ENCODE measurements at places on chromosomes 1 and 21.

- DNase-seq: no peak
Measured at GRCh38 chr1:69982992-69983391, 222.4 kb downstream of the LRRC40 start.

DNA sequence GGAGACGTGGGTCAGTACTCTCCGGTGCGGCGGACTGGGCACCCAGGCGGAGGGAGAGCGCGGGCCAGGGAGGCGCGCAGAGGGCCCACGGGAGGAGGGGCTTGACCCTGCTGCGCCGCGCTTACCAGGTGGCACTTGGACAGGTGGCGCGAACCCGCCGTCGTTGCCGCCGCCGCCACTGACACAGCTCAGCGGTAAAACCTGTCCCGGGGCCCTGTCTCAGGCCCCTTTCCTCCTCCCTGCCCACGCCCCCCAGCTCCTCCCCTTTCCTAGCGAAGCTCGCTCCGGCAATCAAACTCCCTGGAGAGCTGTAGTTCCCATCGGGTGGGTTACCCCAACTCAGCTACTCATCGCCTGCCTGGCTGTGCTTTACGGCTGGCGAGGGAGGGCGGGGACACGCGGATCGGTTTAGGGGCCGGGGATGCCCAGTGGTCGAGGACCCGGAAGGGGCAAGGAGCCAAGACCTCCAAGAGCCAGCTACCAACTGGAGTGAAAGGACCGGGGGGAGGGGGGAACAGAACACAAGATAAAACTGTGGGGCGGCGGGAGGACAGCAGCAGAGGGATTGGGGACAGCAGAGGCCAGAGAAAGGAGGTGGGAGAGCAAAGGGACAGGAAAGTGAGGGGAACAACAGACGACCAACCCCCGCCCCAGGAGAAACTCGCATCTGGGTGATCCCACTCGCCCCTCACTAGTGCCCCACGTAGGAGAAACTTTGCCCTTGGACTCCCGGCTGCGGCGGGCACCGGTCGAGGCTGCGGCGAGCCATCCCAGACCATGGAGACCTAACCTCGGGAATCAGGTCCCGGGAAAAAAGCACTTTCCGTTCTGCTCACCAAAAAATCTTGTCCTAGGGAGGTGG, 2.9 kb downstream of the GFI1 start:
- no peak for DNase-seq

DNA sequence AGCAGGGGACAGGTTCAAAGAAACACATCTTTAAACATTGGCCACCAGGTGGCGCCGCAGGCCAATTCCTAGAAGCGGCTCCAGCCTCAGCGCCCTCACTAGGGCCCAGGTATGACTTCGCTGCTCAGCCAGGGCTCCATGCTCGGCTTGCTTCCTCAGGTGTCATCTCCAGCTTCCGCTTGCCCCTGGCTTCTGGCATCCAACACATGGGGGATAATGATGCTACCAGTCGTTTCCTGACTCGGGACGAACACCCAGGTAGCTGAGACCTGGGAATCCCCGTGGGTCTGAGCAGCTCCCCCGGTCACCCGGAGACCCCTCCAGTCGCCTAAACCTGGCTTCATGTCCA, 8.5 kb upstream of the MEX3A start:
- no peak for DNase-seq

DNA sequence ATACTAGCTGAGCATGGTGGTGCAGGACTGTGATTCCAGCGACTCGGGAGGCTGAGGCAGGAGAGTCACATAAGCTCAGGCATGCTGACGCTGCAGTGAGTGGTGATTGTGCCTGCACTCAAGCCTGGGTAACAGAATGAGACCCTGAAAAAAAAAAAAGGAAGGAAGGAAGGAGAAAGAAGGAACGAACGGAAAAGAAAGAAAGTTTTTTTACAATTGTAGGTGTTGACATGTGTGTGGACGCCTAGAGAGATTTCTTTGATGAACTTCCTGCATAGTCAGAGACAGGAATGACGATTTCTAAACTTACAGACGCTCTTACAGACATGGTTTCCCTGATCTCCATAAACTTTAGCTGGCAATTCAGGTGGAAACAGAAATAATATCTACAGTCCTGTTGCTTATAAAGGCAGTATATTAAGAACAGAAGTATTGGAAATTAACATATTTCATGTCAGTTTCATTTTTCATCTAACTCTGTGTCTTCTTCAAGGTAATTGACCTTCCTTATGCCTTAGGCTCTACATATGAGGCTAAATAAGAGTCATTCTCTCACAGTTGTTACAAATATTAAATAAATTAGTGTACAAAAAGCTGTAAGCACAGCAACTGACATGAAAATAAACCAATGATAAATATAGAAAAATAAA, 4.1 kb downstream of the SAMSN1 start:
- no peak for DNase-seq

GRCh38 chr1:241423541-241424479, 66.8 kb upstream of the RGS7 start:
- DNase-seq: no peak

DNA sequence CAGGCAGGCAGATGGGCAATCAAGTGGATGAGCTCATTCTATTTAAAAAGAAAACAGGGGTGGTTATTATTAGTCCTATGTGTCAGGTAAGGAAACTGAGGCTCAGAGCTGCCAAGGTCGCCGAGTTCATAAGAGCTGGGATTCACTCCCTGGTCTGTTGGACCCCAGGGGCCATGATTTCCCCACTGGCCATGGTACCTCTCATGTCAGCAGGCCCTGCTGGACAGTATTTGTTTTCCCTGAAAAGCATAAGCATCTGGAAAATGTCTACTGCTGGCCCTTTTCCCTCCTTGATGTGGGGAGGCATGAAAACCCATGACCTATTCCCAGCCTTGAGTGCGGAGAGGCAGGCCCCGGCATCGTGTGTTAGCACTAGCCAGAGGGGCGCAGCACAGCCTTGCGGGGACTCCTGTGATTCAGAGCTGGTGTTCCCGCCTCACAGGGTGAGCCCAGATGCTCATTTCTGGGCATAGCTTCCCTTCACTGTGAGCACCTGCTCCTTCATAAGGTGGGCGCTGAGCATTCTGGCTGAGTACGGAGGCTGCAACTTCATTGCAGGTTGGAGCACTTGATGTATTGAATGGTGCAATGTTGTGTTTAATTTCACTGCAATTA, 617.5 kb downstream of the PTPRU start:
- no peak for DNase-seq

DNA sequence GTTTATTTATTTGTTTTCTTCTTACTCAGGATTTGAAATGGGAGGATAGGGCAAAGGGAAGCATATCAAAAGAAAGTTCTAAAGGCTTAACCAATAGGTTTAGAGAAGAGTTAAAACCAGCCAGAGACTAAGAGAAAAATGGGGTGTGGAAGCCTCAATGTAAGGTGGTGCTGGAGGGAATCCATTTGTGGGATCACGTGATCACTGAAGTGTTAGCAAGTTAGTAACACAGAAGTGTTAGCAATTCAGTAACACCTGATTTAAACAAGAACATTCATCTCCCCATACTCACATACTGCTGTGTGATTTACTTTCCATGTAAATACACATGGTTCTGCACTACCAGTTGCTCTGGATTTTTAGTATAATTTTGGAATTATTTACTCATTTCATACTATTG, 451.2 kb downstream of the DISC1 start:
- no peak for DNase-seq

- DNase-seq: peak; percentile 56
Measured at GRCh38 chr1:16612332-16613172, 812 bp downstream of the NBPF1 start.

DNA sequence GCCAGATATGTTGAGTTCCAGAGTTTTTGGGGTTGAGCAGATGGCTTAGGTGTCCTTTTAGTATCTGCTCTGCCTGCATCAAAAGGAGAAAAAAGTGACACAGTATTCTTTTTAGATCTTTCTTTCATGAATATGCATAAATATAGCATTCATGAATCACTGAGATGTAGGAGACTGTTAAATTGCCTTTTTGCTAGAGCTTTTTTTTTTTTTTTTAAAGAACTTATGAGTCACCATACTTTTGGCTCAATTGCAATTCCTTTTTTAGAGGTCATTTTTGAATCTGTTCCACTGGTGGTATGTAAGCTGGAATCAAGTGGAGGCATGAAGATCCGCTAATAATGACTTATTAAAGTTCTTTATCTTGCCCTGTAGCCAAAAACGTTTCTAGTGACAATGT, 480.9 kb upstream of the ZRANB2 start:
- DNase-seq: no peak

DNA sequence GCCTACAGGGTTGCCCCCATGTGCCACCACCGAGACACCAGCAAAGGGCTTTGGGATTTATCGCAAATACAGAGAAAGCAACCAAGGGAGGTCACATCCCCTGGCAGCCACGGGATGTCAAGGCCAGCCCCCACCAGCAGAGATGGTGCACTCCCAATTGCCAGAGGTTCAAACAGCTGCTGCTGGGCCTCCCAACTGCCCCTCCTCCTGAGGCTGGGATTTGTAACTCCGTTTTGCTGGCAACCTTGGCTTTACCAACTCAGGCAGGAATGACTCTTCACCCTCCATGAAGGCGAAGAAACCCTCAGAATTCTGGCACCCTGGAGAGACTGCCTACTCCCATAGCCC, 11.6 kb downstream of the TMEM53 start:
- DNase-seq: no peak

GRCh38 chr1:87951852-87952251, 623.2 kb downstream of the LMO4 start:
- DNase-seq: no peak

DNA sequence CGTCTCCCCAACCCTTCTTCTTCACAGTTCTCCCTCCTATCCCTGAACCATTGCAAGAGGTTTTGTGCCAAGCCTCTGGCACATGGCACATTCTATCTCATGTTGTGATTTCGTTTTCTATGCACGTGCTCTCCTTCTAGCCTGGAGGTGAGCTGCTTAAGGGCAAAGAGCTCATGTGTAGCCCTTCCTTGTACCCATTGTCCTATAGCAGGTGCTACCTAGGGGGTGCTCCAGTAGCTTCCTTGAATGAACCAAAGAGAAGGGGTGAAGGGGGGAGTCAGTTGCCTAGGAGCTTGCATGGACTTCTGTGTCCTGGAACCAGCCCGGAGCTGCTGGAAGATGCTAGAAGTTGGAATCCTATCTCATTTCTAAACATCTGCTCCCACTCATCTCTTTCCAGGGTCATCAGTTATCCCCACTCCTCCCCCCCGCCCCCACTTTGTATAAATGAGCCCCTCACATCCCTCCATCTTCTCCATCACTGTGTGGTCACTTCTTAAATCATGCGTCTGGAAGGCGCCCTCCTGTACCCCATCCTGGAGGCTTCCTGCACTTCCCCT, 535 bp upstream of the DISC1 start:
- no peak for DNase-seq

- no peak for DNase-seq
Measured at GRCh38 chr1:98792123-98792522, 130.6 kb downstream of the SNX7 start.

DNA sequence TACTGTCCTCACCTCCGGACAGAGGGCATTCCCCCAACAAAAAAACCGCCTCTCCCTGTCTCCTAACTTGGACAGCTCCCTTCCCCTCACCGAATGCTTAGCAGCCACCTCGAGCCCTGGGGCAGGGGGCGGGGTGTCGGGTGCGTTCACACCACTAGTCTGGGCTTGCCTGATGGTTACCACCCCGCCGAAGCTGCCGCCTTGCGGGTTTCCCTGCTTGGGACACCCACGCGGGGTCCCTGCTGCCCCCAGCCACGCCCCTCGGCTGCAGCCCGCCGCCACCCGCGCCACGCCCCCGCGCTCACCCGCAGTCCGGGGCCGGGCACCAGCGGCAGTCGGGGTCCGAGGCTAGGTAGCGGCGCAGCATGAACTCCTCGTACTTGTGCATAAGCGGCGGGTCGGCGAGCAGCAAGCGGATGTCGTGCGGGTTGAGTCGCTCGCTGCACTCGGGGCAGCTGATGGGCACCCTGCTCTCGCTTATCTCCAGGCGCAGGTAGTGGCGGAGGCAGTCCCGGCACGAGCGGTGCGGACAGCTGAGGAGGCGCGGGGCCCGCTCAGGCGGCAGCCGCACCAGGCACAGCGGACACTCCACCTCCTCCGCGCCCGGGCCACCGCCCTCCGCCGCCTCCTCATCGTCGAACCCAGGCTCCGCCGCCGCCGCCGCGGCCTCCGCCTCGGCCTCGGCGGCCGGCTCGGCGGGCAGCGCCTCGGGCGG, 706 bp downstream of the RNF19B start:
- no peak for DNase-seq

GRCh38 chr1:154166207-154166606, 11.3 kb upstream of the NUP210L start:
- DNase-seq: no peak

DNA sequence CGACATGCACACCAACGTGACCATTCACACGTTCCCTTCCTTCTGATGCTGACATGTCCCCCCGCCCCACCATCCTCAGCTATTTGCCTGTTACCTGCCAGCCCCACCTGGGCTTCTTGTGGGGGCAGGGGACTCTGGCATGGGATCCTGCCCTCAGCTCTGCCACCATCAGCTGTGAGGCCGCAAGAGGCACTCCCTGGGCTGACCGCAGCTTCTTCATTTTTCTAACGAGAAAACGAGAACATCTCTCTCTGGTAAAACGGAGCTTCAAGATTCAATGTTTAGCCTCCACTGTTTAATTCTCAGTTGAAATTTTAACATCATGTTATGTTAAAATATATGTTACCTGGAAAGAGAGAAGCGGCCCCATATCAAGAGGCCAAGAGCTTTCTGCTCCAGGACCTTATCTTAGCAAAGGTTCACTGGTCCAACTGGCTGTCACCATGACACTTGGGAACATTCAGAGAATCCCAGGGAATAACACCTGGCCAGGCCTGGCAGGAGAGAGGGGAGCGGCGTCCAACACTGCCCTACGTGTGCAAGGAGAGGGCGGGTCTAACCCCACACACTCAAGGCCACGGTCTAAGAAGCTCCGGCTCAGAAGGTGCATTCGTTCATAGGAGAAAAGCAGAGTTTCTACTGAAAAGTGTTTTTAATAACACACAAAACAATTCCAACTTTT, 51.3 kb downstream of the HLCS start:
- no peak for DNase-seq

DNA sequence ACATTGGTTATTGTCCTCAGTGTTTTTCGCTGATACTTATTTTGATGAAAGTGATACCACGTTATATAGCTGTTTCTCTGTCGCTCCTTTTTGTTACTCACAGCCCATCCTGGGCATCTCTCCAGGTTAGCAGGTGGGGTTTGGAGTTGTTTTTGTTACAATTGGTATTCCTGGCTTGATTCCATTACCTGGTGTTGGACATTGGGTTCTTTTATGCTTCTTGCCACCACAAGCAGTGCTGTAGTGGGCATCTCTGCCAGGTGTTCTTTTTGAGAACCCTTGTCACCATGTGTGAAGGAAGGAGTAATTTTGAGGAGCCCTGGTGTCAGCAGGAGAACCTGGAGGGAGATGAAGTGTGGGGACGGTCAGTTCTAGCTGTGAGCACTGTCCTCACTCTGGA, 47.5 kb upstream of the PWP2 start:
- no peak for DNase-seq

- no peak for DNase-seq
Measured at GRCh38 chr1:93671099-93671621, 10.5 kb downstream of the BCAR3 start.

GRCh38 chr1:36731226-36732014, 248.7 kb upstream of the CSF3R start:
- DNase-seq: no peak

Data from brain pericyte (primary cell).